ENCODE measurements at places on chromosomes 5 and 9.

GRCh38 chr5:173452119-173452905 lies 124.1 kb upstream of the STC2 start:
- no peak for DNase-seq

GRCh38 chr5:54620141-54620933 lies 102.8 kb downstream of the SNX18 start:
- DNase-seq, result no peak

DNA sequence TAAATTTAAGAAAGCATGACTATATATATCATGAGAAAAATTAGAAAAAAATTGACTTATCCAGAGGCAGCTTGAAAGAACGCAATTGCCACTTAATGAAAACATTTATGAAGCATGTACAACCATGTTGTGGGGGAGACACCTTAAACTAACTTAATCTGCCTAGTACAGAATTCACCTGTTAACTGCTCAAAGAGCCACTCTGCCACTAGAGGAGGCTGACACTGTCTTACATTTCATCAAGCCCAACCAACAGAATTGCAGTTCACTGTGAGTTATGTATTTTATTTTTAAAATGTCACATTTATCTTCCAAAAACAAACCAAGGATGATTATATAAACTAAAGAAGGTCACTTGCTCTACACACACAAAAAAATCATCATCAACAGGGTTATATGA lies 252.9 kb downstream of the MLLT3 start:
- DNase-seq, result no peak

GRCh38 chr5:149127394-149127955 lies 13.8 kb upstream of the ABLIM3 start:
- DNase-seq, result no peak

GRCh38 chr5:103211576-103212561 lies 46.7 kb upstream of the MACIR start:
- DNase-seq, result no peak

DNA sequence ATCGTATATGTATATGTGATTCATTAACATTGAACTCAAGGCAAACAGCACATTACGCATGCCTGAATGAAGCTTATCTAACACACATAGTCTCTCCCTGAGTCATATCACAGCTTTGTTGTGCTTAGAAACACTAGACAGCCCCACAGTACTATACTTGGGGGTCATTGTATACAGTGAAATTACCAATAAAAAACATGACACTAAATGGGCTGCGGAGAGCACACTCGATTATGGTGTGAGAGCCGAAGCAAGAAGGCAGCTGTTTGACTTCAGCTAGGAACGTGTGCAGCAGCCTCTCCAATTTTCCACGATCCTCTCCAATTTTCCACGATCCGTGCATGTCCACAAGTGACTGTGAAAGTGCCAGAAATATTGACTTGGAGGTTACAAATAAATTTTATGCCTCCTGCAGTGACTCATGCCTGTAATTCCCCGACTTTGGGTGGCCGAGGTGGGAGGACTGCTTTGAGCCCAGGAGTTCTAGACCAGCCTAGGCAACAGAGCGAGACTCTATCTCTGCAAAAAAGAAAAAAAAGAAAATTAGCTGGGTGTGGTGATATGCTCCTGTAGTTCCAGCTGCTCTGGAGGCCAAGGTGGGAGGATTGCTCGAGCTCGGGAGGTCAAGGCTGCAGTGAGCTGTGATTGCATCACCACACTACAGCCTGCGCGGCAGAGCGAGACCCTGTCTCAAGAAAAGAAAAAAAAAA lies 102.4 kb downstream of the DAPK1 start:
- no peak for DNase-seq

DNA sequence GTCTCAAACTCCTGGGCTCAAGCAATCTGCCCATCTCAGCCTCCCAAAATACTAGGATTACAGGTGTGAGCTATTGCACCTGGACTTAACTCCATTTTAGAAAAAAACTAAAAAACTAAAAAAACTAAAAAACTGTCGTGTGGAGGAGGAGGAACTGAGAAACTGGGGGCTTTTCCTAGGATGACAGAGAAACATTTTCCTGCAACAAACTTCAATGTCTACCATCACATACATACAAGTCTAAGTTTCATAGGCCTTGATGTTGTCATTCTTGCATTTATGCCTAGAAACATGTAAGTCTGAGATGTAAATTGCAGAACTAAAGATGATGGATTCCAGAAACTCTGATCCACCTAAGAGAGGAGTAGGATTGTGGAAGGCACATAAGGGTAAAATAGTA lies 556.8 kb downstream of the RAB3C start:
- no peak for DNase-seq

- DNase-seq, result no peak
These were observed at the start of gene LARP1 for GRCh38 chr5:154755361-154756008. LARP1 (plus strand) TSS chr5:154755377; CDS start chr5:154755758, 381 bp downstream.

DNA sequence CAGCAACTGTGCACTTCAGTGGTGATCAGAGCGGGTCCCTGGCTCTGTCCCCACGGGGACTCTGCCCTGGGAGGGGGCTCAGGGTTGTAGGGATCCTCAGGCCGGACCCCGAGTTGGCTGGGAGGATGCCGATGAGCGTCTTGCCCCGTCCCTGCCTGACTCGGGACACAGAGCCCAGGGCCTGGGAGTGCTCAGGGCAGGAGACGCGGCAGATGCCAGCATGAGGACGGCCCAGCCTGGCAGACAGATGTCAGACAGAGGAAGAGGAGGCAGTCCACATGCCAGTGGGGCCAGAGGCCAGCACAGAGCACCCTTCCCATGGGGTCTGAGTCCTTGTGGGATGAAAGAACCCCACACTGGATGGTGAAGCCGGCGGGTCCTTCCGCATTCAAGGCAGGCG lies 11.3 kb downstream of the LCN12 start:
- no peak for DNase-seq

GRCh38 chr5:38719916-38720315 lies 125.9 kb upstream of the OSMR start:
- DNase-seq, result no peak

GRCh38 chr9:89770531-89771174 lies 165.8 kb downstream of the GADD45G start:
- DNase-seq, result no peak

DNA sequence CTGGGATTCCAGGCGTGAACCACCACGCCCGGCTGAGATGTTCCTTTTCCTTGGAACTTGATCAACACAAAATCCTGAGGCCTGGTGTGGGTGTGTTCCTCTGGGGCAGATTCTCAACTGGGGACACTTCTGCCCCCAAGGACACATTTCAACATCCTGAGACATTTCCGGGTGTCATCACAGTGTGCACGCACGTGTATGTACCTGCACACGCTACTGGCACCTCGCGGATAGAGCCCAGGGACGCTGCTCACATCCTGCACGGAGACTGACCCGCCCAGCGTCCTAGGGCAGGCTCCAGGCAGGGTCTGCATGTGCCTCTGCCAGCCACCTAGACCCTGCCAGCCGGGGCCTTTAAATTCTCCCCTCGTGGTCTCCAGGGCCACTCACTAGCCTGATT lies 8.0 kb downstream of the SAPCD2 start:
- no peak for DNase-seq

GRCh38 chr5:134536876-134537275 lies 11.4 kb downstream of the JADE2 start:
- DNase-seq, result no peak

DNA sequence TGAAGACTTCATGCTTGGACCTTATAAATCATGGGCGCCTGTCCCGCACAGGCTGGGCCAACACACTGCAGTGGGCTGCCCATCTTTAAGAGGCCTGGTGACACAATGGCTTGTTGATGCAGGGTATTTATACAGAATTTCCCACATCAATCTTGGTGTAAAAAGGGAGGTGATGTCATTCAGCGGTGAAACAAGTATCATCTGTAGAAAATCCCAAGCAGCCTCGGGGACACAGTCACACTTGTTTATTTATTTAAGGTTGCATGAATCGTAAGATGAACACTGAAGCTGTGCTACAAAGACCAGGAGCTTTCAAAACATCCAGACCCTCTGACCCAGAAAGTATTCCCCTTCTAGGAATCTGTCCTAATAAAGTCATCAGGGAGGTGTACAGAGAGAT lies 40.5 kb downstream of the SMIM23 start:
- DNase-seq, result no peak

DNA sequence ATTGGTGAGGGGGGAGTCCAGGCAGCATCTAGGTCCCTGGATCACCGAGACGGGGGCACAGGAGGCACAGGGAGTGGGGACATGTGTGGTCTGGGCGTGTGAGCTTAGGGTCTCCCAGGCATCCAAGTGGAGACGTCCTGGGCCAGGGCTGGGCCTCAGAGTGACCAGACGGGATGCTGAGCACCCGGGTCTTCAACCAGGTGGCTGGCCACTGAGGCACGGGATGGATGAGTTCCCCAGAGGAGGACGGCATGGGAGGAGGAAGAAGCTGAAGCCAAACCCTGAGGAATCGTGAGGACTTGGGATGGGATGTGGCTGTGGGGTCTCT lies 88.0 kb downstream of the LMX1B start:
- no peak for DNase-seq

DNA sequence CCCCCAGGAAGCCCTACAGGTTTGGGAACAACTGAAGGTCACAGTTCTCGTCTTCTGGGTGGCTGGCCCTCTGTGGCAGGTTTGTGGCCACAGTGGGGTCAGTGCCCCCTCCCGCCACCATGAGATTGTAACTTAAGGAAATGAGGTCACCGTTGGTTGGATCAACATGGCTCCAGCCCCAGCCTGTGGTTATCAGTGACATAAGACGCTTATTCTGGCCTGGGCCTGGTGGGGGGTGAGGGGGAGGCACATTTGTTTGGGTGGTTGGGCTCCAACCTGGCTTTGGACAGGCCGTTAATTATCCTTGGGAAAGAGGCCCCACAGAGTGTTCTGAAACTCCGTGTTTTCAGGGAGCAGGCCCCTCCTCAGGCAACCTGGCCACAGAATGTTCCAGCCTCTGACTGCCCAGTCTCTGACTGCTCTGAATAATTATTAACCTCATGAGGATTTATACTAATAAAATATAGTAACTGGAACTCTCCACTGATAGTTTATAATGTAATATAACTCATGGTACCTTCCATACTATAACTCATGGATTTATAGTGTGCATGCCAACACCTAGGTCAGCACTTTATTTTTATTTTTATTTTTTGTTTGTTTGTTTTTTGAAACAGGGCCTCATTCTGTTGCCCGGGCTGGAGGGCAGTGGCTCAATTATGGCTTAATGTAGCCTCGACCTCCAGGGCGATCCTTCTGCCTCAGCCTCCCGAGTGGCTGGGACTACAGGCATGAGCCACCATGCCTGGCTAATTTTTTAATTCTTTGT lies 58.0 kb upstream of the RPL26L1 start:
- no peak for DNase-seq

DNA sequence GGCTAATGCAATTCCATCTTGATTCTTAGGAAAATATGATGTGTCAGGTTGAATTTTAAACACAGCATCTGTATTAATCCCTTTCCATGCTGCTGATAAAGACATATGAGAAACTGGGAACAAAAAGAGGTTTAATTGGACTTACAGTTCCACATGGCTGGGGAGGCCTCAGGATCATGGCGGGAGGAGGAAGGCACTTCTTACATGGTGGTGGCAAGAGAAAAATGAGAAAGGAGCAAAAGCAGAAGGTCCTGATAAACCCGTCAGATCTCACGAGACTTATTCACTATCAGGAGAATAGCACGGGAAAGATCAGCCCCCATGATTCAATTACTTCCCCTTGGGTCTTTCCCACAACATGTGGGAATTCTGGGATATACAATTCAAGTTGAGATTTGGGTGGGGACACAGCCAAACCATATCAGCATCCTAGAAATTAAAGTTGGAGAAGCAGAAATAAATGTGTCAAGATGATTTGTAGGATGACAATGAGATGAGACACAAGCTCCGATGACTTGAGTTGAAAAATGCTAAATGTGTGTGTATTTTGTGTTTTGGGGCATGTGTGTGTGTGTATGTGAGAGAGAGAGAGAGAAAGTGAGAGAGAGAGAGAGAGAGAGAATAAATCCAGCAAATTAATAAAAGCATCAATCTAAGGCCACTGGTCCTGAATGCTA lies 48.5 kb upstream of the ANKRD55 start:
- DNase-seq, result no peak

DNA sequence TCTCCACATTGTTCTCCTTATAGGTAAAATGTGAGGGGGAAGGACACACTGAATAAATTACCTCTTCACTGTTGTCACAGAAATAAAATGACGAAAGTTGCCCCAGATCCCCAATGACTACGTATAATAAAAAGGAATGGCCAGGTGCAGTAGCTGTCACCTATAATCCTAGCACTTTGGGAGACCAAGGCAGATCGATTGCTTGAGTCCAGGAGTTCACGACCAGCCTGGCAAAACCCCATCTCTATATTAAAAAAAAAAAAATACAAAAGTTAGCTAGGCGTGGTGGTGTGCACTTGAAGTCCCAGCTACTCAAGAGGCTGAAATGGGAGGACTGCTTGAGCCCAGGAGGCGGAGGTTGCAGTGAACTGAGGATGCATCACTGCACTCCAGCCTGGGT lies 82.2 kb upstream of the APC start:
- DNase-seq, result no peak

- DNase-seq, result no peak
These were observed 55.7 kb downstream of the GLIS3 start for GRCh38 chr9:4243877-4244812.

GRCh38 chr5:163387589-163388343 lies 49.6 kb upstream of the CCNG1 start:
- DNase-seq, result no peak

DNA sequence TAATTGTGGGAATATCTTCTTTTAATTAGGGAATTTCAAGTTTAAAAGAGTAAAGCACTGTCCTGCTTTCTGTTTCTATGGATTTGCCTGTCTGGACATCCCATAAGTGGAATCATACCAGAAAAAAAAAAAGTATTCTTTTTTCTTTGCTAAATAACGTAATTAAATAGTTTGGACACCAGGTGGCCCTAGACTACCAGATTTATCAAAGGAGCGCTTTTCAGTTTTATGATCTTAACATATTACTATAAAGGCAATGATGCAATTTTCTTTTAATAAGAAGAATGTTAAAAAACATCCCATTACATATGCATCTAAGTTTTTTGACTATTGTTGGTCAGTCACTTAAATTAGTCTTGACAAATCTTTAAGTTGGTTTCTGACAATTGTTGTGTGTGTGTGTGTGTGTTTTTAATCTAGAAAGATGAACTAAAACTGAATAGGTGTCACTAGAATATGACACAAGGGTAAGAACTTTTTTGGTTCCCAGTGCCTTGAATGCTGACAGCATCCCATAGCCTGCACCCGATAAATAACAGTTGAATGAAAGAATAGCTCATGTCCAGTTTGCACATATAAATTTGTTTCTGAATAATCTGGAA lies 49.5 kb downstream of the C5orf22 start:
- no peak for DNase-seq

DNA sequence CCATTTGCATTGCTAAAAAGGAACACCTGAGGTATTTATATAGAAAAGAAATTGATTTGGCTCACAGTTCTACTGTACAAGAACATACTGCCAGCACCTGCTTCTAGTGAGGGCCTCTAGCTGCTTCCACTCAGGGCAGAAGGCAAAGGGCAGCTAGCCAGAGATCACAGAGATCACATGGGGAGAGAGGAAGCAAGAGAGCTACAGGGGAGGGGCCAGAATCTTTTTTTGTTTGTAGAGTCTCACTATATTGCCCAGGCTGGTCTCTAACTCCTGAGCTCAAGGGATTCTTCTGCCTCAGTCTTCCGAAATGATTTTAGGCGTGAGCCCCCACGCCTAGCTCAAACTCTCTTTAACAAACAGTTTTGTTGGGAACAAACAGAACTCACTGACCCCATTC lies 6.1 kb downstream of the SLCO4C1 start:
- DNase-seq, result no peak

GRCh38 chr9:123239726-123240125 lies 28.7 kb downstream of the STRBP start:
- no peak for DNase-seq
